Calu3 (cell line): ENCODE measurements at places on chromosomes 11 and 22. TPM values are rescaled to one million over a fixed set of nuclear protein-coding genes. Genes with fewer than 3 reads are reported as not detected.

Gene UPK3A
- total RNA-seq: not detected in 2 replicates

- H3K27ac ChIP-seq: no peak overlapping the region
- H3K4me3 ChIP-seq: no peak overlapping the region
- peaks cover 67% of the 10 kb centered on the region for H3K36me3 ChIP-seq
- H3K4me1 ChIP-seq: no peaks in the 10 kb centered on the region
Observed at GRCh38 chr22:37925330-37925729, 19.2 kb downstream of the MICALL1 start.

Gene FERMT3
- total RNA-seq: 16.6 and 18.6 TPM in 2 replicates

- no peaks in the 10 kb centered on the region for H3K27me3 ChIP-seq
- H3K27ac ChIP-seq: no peak overlapping the region
- H3K4me3 ChIP-seq: no peak overlapping the region
- DNase-seq: no peak
- H3K4me1 ChIP-seq: peaks cover 25% of the 10 kb centered on the region
- no peaks in the 10 kb centered on the region for H3K36me3 ChIP-seq
Observed at GRCh38 chr11:19084661-19085315, 24.3 kb upstream of the MRGPRX2 start.

- no peak for DNase-seq
- no peak overlapping the region for H3K27ac ChIP-seq
- H3K4me1 ChIP-seq: no peaks in the 10 kb centered on the region
- no peaks in the 10 kb centered on the region for H3K36me3 ChIP-seq
- H3K27me3 ChIP-seq: no peaks in the 10 kb centered on the region
Observed at GRCh38 chr11:113587308-113587739, 112.1 kb upstream of the DRD2 start.

DNA sequence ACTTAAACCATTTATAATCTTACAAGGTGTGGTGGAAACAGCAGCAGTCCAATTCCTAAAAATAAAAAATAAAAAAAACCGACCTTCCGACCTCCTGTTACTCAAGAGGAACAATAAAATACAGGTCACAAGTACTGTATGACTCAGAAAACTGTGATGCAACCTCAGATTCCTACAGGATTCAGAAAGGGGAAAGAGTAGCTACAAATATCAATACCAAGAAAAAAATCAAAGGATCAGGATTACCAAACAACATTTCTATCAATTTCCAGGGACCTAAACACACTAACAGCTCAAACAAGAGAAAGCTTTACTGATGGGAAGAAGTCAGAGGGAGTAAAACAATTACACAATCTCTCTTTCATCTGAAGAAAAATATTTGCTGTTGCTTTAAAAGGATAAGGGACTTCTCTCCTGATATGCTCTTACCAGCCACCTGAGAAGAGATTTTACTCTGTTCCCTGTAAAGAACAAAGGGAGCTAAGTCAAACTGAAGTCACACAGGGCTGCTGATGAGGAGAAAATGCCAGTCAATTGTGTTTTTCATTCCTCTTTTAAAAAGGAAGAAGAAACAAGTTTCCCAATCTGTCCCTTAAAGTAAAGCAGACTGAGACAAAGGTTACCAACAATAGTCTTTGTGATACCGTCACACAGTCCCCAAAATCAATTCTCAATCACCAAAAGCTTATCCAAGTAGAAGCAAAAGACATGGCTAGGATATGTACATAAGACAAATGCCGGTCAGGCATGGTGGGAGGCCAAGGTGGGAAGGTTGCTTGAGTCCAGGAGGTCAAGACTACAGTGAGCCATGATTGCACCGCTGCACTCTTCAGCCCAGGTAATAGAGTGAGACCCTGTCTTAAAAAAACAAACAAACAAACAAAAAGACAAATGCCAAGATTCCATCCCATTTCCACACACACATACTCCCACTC is 39.3 kb downstream of the AMBRA1 start:
- DNase-seq: peak; percentile 49
- H3K4me3 ChIP-seq: peak overlapping the region; percentile 48
- H3K4me1 ChIP-seq: peaks cover 40% of the 10 kb centered on the region
- H3K36me3 ChIP-seq: peaks cover 18% of the 10 kb centered on the region

DNA sequence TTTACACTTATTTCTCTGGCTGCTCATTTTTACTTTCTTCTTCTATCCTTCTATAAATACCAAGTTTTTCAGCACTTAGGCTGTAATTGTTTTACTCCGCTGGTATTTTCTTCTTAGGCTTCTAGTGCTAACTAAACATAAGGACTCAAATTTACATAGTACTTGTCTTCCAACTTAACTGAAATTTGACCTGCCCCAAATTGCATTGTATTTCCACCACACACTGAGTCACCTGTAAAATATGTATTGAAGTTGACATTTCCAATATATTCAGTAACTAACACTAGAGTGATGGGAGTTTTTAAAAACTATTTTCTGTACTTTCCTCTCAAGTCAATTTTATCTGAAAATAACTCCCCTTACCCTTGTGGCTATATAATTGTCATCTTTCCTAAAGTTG is 1794.1 kb upstream of the RAG2 start:
- H3K4me1 ChIP-seq: no peaks in the 10 kb centered on the region
- H3K36me3 ChIP-seq: no peaks in the 10 kb centered on the region
- no peak overlapping the region for H3K27ac ChIP-seq

DNA sequence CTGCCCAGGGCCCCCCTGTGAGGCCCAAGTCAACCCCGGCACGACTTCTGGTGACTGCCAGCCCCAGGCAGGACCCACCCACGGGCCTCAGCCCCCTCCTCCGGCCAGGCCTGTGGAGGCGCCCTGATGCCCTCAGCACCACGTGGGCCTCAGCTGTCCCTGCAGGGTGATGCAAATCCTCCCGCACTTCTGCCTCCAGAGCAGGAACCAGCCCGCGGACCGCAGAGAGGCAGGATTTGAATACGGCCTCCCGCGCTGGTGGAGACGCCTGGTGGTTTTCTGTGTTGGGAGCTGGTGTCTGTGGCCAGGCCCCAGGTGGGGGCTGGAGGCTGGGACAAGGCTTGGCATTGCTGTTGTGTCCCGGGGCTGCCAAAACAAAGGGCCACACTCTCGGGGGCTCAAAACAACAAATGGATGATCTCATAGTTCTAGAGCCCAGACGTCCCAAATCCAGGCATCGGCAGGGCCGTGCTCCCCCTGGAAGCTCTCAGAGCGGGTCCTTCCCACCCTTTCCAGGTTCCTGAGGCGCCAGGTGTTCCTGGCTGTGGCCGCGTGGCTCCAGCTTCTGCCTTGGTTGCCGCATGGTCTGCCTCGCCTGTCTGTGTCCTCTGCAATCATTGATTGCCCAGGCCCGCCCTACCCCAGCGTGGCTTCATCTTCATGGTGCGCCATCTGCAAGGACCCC is 19.4 kb downstream of the TRPM5 start:
- no peak overlapping the region for H3K27ac ChIP-seq
- H3K27me3 ChIP-seq: peaks cover 34% of the 10 kb centered on the region
- no peak overlapping the region for H3K4me3 ChIP-seq
- H3K36me3 ChIP-seq: no peaks in the 10 kb centered on the region

Gene TPH1
- total RNA-seq: 0.24 and 0.34 TPM in 2 replicates

Gene MFRP
- total RNA-seq: not detected in 2 replicates

GRCh38 chr11:34162493-34162820 is 57.0 kb downstream of the NAT10 start:
- no peak for DNase-seq
- H3K4me3 ChIP-seq: no peak overlapping the region
- H3K27ac ChIP-seq: no peak overlapping the region

Gene TUB
- 1.5 and 2.2 TPM in 2 replicates for total RNA-seq

DNA sequence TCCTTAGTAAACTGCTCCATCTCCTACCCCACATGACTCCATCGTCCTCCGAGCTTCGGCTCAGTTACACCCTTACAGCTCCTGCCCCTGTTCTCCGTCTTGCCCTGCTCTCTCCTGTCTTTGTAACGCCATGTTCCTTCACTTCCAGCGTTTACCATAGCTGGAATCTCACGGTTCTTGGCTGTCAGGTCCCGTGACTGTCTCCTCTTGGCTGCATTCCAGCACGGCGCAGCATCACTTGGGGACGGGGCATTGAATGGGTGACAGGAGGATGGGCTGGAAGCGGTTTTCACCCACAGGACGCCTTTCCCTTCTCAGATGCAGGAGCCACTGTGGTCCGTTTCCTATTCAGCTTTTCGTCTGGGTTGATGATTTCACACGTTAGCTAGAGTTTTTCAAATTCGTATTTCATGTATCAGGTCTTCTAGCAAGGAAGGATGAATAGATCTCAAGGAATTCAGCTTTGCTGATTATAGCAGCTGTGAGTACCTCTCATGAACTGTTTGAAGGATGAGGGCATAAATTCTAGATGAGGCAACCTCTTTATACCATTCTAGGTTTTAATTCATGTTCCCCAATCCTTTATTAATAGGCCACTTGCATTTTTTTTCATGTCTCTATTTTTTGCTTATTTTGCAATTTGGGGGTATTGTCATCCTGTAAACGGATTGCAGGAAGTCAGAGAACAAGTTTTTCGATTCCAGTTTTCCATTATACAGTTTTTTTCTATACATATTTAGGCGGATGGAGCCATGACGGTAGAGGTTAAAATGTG is 29.1 kb downstream of the ZBED4 start:
- H3K4me1 ChIP-seq: no peaks in the 10 kb centered on the region
- H3K4me3 ChIP-seq: no peak overlapping the region
- H3K27ac ChIP-seq: no peak overlapping the region
- H3K27me3 ChIP-seq: no peaks in the 10 kb centered on the region
